ENCODE measurements at places on chromosomes 6 and 20. TPM values are rescaled to one million over a fixed set of nuclear protein-coding genes. Genes with fewer than 3 reads are reported as not detected.
A peak's percentile ranks its signal among the peaks of the same experiment; 100 is the strongest.

Gene MTFR2
- 12.7 TPM for polyA plus RNA-seq

DNA sequence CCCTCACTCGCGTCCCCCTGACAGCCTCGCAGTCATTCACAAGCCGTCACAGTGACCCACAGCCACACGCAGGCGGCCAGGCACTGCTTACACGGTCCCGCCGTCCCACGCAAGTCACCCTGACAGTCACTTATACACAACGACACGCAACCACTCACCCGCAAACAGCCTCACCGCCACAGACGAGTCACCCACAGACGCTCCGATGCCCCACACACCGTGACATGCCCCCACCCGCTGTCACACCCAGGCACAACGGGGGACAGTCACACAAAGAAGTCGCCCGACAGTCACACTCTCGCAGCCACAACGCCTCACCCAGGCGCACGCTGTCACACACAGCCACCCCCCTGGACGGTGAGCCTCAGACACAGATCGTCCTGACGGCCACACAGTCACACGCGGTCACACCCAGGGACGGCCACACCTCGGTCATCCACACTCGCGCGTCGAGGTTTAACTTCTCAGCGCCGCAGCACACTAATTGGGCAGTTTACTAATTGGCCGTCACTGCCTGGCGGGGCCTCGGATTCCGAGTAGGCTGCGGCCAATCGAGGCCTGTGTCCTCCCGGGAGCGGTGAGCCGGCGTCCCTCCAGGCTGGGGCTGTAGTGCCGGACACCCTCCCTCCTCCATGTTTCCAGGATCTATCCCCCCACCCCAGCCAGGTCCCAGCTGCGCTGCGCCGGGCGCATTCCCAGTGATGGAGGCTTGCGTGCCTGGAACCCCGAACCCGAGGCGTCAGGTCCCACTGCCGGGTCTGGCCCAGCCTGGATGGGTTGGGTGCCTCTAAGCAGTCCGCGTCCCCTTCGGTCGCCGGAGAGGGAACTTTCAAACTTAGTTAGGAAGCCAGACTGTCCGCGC lies 790 bp downstream of the TOX2 start:
- DNase-seq, result peak; percentile 29

Gene SPAG4
- polyA plus RNA-seq, result 2.6 TPM

Gene TFAP2C
- polyA plus RNA-seq, result 0.39 TPM

GRCh38 chr6:128606611-128607010 lies 86.2 kb upstream of the PTPRK start:
- DNase-seq, result no peak

- DNase-seq, result no peak
Observed at GRCh38 chr20:17928633-17929311, 39.8 kb downstream of the SNX5 start.

DNA sequence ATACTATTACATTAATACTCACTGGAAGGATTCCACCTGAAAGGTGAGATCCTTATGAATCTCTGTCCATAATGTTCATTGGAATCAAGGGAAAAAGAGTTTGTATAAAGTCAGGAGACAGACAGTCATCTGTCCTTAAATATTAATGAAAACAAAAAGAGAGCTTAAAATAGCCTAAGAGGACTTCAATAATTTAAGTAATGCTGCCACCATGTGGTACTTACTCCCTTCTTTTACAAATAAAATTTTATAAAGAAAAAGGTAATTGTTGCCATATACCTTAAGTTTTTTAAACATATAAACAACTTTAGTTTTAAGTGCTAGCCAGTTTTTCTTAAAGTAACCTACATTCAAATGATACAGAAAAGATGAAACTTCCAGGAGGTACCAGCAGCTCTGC lies 5.1 kb downstream of the BLOC1S5 start:
- DNase-seq, result peak; percentile 74

Gene NEURL2
- polyA plus RNA-seq, result 0.77 TPM

DNA sequence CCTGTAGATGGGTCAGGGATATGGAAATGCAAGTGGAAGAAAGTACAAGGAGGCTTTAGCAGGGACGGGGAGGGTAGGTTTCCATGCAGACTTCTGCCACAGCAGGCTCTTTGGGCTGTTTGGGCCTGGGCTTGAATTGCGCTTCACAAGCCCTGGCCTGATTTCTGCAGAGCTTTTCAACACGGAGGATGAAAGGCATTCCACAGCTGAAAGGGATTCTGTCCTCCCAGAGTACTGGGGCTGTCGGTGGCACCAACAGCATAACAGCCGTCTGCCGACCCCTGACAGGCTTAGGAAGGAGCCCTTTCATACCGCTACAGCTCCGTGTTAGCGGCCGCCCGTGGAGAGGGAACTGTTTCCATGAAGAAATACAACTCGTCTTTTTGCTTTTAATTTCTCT lies 22.9 kb upstream of the TBC1D7 start:
- DNase-seq, result no peak

Gene TRIM38
- polyA plus RNA-seq, result 7.6 TPM

DNA sequence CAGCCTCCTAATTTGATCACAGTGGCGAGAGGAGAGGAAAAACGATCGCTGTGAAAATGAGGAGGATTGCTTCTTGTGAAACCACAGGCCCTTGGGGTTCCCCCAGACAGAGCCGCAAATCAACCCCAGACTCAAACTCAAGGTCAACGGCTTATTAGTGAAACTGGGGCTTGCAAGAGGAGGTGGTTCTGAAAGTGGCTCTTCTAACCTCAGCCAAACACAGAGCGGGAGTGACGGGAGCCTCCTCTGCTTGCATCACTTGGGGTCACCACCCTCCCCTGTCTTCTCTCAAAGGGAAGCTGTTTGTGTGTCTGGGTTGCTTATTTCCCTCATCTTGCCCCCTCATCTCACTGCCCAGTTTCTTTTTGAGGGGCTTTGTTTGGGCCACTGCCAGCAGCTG lies 28.7 kb downstream of the SAYSD1 start:
- DNase-seq, result no peak

- no peak for DNase-seq
Observed at GRCh38 chr6:117280922-117281321, 15.6 kb downstream of the VGLL2 start.

DNA sequence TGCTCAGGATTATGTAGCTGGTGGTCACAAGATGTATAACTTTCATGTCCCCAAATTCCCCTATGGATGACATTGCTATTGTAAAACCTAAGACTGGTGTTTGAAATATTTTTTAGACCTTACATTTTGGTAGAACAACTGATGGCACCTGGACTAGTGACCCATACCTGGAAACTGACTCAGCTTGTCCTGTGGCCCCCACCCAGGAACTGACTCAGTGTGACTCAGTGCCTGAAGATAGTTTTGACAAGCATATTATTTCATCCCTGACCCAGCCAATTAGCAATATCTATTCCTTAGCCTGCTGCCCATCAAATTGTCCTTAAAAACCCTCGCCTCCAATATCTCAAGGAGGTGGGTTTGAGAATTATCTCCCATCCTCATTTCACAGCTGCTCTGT lies 90.9 kb upstream of the GRIK2 start:
- no peak for DNase-seq

Gene MOXD1
- 100 TPM for polyA plus RNA-seq

- no peak for DNase-seq
Observed at GRCh38 chr20:51376111-51376510, 166.4 kb downstream of the NFATC2 start.

GRCh38 chr20:60187683-60188082 lies 229.5 kb downstream of the CDH26 start:
- no peak for DNase-seq

DNA sequence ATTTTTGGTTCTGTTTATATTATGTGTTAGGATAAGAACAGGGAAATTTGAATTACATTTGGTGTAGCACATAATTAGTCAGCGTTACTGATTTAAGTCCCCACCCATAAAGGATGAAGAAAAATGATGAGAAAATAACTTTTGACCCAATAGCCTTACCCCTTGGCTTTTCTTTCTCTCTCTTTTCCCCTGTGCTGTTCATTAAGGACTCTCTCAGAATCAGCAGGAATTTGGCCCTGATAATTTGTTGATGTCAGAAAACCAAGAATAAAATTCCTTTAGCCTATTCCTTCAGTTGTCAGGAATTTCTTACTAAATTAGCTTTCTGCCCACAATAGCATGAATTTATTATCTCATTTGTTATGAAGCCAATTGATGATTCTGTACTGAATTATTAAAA lies 18.5 kb downstream of the PLCB1 start:
- peak; percentile 69 for DNase-seq

- DNase-seq, result no peak
Observed at GRCh38 chr20:32839227-32839981, 19.3 kb upstream of the EFCAB8 start.

Gene VSX1
- not detected for polyA plus RNA-seq

Gene UBD
- not detected for polyA plus RNA-seq

Gene WFDC5
- not detected for polyA plus RNA-seq

- no peak for DNase-seq
Observed at GRCh38 chr6:169370666-169371343, 117.2 kb upstream of the THBS2 start.

GRCh38 chr6:42443312-42444060 lies 8.2 kb downstream of the TRERF1 start:
- DNase-seq, result peak; percentile 15

- no peak for DNase-seq
Observed at GRCh38 chr6:24408719-24409410, 6.1 kb downstream of the MRS2 start.

DNA sequence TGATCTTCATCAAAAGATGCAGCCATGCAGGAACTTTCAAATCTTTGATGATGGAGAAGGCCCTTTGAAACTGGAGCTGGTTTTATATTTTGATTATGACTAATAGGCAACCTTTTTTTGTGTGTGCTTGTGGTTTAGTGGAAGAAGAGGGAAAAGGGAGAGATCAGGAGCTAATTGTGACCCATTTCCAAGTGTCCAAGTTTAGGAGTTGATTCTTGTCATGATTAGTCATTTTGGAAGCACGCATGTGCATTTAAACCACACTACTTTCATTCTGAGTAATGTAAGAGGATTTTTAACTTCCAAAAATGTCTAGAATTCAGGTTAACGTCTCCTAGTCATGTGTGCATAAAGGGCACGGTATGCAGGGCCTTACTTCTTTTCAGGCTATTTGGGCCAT lies 3.5 kb downstream of the FOXO3 start:
- DNase-seq, result peak; percentile 99

GRCh38 chr6:166958926-166959861 lies 2.8 kb upstream of the RNASET2 start:
- DNase-seq, result no peak

DNA sequence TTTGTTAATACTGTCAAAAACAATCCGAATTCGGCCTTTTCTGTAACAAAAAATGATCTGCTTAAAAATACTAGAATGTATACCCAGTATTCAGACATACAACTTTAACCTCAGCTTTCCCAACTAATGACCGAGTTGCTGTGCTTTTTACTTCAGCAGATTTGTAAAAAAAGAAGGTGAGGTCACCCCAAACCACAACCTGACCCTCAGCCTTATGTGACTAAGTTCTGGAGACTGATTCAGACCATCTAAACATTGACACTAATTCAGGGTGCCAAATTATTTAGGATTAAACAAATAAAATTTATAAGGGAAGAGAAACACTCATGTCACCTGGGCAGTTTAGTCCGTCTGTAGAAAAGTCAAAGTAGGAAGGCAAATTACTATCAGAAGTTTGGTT lies 7.7 kb downstream of the CCN6 start:
- DNase-seq, result peak; percentile 76

DNA sequence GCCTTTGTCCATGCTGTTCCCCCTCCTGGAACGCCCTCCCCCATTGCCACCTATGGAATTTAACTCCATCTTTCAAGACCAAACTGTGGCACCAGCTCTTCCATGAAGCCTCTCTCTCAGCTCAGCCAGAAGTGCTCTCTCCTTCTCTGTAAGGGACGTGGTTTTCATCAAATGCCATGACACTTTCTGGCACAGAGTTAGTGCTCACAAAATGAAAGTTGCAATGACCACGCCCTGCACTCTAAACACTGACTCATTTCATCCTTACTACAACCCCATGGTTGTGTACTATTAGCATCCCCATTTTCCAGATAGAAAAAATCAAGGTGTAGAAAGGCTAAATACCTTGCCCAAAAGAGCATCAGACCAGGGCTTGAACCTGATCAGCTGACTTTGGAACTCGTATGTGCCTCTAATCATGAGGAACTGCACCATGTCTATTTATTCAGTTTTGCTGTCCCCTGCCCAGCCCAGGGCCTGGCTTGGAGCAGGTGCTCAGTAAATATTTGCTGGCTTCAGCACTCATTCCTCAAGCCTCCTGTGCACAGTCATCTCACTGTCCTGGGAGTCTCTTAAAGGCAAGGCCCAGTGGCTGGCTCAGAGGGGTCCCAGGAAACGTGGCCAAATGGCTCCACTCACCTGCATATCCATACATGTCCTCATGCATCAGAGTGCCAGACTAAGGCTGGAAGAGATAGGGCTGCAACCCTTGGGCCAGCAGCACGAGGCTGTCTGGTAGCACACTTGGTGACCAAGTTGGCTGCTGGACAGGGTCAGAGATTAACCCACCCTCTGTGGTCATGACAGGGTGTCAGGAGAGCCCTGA lies 77.9 kb downstream of the MRPL14 start:
- peak; percentile 58 for DNase-seq

Gene SMPDL3A
- 29.7 TPM for polyA plus RNA-seq

Gene PSORS1C1
- 0.40 TPM for polyA plus RNA-seq

Gene PACRG
- 0.30 TPM for polyA plus RNA-seq

Gene ZNF217
- 12.1 TPM for polyA plus RNA-seq

Gene SH3BGRL2
- polyA plus RNA-seq, result 1.5 TPM

- peak; percentile 65 for DNase-seq
Observed at GRCh38 chr6:12136905-12137304, 124.8 kb downstream of the HIVEP1 start.

GRCh38 chr6:11467364-11467763 lies 70.2 kb upstream of the TMEM170B start:
- no peak for DNase-seq

GRCh38 chr6:128507337-128508310 lies 12.8 kb downstream of the PTPRK start:
- DNase-seq, result peak; percentile 55

- DNase-seq, result no peak
Observed at GRCh38 chr6:169847141-169847674, 95.8 kb downstream of the ERMARD start.

Gene CCM2L
- polyA plus RNA-seq, result not detected

Gene OOEP
- 0.08 TPM for polyA plus RNA-seq

Gene GPLD1
- polyA plus RNA-seq, result 0.01 TPM

DNA sequence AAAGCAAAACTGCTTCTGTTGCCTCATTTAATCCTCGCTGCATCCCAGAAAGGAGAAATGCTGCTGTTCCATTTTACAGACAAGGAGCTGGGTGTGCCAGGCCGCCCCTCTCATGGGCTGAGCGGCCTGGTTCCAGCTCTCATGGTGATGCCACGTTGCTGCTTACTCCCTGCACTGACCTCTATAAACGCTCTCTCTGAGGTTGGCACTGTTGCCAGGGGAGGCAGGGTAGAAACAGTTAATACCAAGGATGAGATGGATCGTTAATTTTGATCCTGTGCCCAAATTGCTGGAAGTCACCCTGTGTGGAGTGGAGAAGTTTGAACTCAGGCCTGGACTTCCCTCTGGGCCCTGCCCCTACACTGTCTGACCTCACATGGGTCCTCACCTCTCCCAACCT lies 25.6 kb downstream of the SIRPA start:
- no peak for DNase-seq

DNA sequence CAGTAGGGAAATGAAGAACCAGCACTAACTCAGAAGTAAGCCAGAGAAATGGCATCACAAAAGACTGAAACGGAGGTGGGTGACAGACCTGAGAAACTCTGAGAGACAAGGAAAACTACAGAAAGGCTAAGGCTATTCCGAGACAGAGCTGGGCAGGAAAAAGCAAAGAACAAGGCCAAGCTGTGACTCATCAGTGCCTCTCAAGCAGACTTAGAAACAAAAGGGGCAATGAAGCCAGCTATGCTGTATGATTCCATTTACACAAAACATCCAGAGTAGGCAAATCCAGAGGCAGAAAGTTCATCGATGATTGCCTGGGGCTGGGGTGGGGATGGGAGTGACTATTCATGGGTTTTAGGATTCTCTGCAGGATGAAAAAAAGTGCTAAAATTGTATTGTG lies 50.0 kb downstream of the SLC23A2 start:
- peak; percentile 92 for DNase-seq

Gene ECT2L
- not detected for polyA plus RNA-seq

Gene MUC22
- polyA plus RNA-seq, result not detected

Data from fibroblast of lung (primary cell).